ENCODE measurements at places on chromosomes 7 and 10.

- no peak for DNase-seq
Measured at GRCh38 chr10:57096044-57096443, 735.0 kb upstream of the ZWINT start.

GRCh38 chr7:122423591-122423990 lies 119.0 kb upstream of the FEZF1 start:
- no peak for DNase-seq

DNA sequence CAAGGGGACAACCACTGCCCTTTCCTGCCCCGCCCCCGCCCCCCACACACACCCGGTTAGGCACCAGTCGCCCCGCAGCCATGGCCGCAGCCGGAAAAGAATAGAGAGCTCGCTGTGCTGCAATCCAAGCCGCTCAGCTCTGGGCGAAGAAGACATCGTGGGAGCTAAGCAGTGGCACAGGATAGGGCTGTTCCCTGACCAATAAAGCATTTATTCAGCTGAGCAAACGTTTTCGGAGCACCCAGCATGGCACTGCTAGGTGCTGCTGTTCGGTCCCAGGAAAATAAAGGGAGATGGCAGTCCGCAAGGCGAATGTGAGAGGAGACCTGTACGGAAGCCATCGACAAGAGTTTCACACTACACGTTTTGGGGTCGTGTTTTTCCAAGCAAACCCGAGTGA lies 18.3 kb downstream of the SKIDA1 start:
- DNase-seq, result no peak

- DNase-seq, result no peak
Measured at GRCh38 chr7:106770191-106770590, 94.9 kb upstream of the PIK3CG start.

GRCh38 chr10:129513312-129513711 lies 46.3 kb downstream of the MGMT start:
- DNase-seq, result no peak

- DNase-seq, result no peak
Measured at GRCh38 chr7:117777335-117778142, 95.7 kb downstream of the CTTNBP2 start.

DNA sequence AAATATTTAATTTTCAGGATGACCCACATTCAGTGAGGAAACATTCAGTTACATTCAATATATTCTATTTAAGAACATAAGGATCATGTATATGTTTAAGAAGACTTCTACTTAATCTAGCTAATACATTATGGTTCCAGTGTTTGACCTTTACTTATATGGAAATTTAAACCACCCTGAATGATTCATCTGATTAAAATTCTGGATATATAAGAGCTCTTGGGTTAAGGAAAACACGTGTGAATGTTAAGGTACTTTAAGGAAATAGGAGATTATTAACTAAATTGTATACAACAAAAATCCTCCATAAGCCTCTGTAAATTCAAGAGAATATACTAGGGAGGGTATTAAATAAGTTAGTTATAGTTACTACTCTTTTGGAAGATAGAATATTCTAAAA lies 40.9 kb downstream of the HDAC9 start:
- DNase-seq, result no peak

GRCh38 chr10:95469251-95469650 lies 91.9 kb downstream of the SORBS1 start:
- DNase-seq, result no peak

DNA sequence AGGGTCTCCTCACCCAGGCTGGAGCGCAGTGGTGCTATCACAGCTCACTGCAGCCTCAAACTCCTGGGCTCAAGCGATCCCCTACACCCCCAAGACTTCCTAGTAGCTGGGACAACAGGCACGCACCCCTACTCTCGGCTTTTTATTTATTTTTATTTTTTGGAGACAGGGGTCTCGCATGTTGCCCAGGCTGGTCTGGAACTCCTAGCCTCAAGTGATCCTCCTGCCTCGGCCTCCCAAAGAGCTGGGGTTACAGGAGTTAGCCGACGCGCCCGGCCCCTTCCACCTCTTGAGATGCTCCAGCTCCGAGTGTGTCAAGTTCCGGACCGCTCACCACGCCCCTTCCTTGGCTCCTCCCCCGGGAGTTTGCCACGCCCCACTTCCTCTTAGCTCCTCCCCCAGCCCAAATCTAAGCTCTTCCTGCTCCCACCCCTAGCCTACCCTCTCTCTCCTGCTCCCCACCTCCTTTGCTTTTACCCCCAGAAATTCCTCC lies 6.3 kb downstream of the NAT16 start:
- no peak for DNase-seq

- DNase-seq, result peak; percentile 76
Measured at GRCh38 chr7:37920849-37921805, 687 bp downstream of the EPDR1 start.

GRCh38 chr10:124296813-124297788 lies 121.6 kb downstream of the OAT start:
- DNase-seq, result no peak

DNA sequence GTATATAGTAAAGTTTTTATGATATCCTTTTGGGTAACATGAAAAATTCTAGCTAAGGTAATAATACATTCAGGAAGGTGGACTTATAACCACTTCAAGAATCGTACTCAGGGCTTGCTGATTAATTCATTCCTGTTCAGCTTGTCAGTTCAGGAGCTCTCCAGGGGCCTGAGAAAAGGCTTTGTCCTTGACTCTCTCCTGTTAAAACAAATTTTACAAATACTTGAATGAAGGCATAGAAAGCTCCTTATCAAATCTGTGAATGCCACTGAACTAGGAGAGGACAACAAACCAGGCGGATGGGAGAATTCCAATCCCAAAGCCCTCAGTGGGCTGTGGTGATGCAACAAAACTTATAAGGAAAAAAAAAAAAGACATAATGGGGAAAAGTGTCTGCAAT lies 354.5 kb upstream of the ZMIZ1 start:
- DNase-seq, result no peak

DNA sequence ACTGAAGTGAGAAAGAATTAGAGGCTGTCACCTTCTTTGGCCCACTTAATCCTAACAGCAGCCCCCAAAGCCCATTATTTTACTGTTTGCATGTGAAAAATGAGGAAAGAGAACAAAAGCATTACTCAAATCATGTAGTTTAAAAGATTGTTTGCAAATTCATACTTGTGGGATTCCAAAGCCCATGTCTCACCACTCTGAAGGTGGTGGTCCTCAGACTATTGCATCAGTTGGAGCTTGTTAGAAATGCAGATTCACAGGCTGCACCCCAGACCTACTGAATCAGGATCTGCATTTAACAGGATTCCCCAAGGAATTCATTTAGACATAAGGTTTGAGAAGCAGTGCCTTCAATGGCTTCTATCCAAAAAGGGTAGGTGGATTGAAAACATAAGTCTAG lies 93.7 kb upstream of the PDE1C start:
- DNase-seq, result no peak

Data from DND-41 (cell line).